Calu3 (cell line): ENCODE measurements at places on chromosomes 3 and 15.

GRCh38 chr15:49062900-49063299 lies 16.7 kb upstream of the SECISBP2L start:
- DNase-seq, result no peak

GRCh38 chr3:97885931-97886824 lies 64.4 kb downstream of the CRYBG3 start:
- no peak for DNase-seq

GRCh38 chr15:57323806-57324589 lies 52.3 kb upstream of the CGNL1 start:
- DNase-seq, result no peak

GRCh38 chr15:42079401-42079908 lies 14.9 kb downstream of the PLA2G4D start:
- no peak for DNase-seq

DNA sequence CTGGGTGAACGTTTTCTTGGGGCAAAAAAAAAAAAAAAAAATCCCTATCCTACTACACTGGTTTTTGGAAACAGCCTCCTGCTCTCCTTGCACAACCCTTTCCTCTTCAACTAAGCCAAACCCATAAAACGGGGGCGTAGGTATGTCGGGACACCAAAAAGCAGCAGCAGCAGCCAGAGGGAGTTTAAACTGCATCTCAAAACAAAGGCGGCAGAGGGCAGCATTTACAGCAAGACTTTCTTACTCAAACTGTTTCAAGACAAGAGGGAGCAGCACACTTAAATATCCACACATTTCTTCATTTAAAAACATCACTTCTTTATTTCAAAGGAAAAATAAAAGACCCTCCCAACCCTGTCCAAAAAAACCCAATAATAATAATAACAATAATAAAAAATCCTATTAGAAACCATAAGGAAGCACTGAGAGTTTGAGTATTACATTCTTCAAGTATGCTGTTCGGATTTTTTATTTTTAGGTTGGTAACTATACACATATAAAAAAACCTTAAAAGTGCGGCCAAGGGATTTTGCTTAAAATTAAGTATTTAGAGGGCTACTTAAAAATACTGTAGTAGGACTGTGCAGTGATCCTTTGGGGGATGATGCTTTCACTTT lies 43.9 kb upstream of the PLXND1 start:
- DNase-seq, result peak; percentile 84

DNA sequence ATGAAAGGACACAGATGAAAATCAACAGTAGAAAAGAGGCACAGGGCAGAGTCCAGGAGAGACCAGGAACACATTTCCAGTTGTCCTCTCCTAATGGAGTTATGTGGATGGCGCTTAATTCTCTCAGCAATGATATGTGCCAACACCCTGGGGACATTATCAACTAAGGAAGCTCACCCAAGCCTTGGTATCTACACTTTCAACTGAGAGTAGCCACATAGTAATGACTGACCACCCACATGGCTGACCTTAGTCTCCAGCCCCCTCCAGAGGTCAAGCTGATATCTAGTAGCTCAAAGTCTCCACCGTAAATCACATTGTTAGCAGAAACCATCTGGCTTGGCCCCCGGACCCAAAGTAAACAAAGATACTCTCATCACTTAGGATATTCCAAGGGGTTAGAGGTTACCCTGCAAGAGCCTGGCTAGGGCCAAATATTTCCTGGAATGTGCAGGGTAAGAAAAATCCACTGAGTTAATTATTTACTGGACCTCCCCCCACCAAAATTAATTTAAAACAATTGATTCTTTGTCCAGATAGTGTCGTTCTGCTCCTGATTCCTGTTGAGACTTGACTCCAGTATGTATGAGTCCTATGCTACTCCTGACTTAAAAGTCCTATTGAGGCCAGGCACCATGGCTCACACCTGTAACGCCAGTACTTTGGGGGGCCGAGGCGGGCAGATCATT lies 24.8 kb downstream of the GABRR3 start:
- DNase-seq, result no peak

- no peak for DNase-seq
These were observed 442.2 kb downstream of the SHQ1 start for GRCh38 chr3:72405943-72406566.

DNA sequence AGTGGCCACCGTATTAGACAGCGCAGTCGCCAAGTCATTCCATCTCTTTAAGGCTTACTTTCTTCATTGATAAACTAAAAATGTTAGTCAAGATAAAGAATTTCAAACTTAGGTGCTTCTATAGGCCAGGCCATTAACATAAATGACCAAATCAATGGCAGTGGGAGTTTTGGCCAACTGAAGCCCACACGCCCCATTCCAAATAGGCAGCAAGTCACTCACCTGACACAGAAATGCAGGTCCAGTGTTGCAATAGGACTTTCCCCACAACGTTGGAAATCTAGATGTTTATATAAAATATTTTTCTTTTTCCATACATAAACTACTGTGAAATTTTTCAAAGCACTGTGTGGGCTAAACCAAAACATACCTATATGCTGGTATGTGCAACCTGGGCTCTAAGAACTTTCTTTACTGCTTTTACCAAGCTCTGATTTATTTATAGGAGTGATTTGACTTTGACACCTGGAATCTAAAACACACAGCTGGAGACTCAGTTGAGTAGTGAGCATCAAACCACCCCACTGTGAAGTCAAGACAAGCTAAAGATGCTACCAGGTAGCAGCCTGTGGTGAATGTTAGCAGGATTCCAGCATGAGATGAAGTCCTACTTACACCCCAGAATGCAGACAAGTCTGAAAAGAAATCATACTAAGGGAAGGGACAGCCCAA lies 15.1 kb downstream of the GOLIM4 start:
- no peak for DNase-seq

DNA sequence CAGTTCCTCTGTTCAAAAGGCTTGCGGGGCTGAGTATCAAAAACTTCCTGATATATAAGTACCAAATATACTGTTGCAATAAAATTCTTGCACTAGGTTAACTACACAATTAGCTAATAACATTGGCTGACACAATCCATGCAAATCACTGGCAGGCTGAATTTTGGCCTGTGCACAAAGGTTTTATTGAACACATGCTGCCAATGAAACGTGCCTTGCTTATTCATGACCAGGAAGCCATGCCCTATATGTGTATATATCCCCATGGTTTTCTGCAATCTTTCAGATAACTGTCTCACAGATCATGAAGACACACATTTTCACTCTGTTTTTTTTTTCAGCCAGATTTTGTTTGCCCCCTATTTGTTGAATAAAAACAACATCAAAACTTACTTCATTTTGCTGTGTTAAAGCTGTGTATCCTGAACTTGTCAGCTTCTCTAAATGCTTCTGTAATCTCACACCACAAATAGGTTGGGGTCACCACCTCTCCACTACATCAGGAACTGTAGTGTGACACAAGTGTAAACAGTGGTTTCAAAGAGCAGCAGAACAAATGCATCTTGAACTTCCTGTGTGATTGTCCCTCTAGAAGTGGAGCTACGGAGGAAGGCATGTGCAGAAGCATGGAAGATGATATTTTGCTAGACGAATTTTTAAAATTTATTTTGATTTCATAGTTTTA lies 920.7 kb upstream of the NR2F2 start:
- DNase-seq, result no peak

- DNase-seq, result no peak
These were observed 13.4 kb downstream of the IFT57 start for GRCh38 chr3:108208831-108209230.

- DNase-seq, result peak; percentile 32
These were observed 19.0 kb upstream of the PRICKLE2 start for GRCh38 chr3:64244011-64244942.

DNA sequence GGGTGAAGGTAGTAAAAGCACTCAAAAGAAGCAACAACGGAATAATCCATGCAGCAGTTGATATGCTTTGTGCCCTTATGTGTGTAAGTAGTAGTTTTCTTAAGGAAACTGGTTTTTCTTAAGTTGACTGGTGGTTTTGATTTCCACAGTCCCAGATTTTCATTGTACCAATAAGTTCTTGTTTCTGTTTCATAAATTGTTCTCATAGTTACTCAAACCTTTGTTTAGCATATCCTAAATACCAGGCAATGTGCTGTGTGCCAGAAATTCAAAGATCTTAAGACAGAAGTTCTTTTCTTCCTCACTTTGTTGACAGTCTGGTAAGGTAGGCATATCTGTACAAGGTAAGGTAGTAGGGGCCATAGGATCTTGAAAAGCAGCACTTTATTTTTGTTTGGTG lies 40.0 kb downstream of the DNAJC13 start:
- DNase-seq, result no peak

DNA sequence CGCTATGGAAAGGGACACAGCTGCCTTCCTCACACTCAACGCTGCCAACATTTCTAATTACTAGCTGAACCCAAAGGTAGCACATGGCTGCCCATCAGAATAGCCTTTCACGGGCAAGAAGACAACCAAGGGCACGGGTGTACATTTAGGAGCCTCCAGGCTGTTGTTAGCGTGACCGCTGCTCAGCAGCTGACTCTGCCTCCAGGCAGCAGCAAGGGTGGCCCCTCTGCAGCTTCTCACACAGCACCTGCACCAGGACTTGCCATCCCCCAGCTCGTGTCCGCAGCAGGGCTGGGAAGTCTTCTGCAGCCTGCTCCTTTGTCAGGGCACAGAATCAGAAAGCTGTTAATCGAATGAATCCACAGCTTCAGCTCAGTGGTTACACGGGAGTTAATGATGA lies 146.8 kb downstream of the ADAMTS17 start:
- no peak for DNase-seq

GRCh38 chr15:71572452-71573053 lies 237.8 kb upstream of the NR2E3 start:
- peak; percentile 24 for DNase-seq

DNA sequence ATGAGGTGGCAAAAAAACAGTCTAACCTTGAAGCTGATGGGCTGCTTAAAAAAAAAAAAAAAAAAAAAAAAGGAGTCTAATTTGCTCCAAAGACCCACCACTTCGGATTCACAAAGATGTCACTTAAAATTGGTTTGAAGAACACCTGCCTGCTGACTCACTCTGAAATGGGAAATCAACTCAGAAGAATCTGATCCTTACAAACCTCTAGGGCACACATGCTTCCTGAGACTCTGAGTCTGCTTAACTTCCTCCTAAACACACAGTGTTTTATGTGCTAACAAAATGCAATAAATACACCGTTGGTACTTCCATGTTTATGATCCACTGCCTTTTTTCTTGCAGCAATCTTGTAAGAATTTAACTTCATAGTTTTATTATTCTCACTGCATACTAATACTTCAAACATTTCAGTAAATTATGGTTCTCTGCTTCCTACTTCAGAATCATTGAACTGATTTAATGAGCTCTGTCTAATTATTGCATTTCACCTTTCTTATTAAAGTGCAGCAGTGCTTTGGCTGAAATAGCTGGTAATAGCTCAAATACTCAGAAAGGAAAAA lies 73.0 kb upstream of the FRMD4B start:
- no peak for DNase-seq

- DNase-seq, result no peak
These were observed 73.0 kb upstream of the ADPGK start for GRCh38 chr15:72856549-72857040.

DNA sequence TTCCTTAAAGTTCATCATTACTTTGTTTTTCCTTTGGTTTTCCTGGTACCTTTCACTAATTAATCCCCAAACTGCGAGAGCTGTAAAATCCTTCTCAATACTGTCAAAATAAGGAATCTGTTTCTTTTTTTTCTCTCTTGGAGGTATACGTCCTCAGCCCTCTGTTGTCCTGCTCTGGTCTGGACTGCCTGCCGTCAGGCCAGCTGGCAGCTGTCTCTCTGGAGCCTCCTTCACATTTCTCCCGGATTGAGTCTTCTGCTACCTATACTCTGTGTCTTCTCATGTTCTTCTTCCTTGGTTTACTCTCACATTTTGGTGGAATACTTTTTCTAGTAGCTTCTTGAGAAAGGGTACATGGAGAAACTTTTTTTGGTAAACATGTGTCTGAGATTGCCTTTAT lies 13.8 kb downstream of the TATDN2 start:
- no peak for DNase-seq

DNA sequence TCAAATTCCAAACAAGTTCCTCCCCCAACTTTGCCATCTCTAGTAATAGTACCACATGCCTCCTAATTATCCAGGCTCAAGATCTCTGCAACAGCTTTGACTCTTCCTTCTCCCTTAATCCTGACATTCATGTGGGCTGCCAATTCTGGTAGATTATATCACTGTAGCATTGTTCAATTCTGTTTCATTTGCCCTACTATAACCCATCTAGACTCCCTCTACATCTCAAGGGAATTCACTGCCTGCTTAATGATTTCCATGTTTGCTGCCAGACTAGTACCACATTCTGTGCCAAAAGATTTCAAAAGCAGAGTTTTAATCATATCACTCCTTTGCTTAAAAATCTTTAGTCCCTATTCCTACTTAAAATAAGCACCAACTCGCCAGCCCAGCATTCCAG lies 34.6 kb upstream of the PPIB start:
- DNase-seq, result no peak

DNA sequence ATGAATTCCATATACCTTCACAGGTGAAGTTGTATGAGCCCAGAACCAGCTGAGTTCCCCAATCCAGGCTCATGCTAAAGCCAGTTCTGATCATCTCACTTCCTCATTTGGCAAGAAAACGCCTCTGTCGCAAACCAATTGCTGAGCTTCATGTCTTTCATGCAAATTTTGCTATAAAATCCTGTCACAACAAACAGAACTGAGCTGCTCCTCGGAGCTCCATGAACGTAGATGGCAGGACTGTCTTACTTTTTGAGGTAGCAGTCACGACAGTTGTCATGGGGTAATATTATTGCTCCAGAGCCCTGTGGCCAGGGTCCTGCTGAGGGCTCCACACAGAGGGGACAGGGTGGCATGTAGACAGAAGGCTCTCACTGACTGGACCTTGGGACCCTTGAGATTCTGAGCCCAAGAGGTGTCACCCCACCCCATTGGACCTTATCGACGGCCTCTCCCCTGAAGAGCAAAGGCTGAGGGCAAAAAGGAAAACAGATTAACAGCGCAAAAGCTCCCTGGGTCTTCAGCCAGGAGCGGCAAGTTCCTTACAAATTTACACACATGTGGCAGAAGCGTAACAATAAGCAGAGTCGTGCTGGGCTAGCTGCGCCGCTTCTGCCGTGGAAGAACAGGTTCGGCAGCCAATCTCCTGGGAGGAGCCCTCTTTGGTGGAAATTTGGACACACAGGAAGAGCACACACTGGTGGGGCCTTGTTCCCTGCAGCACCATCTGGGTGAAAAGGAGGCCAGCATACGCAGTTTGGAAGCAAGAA lies 249.2 kb downstream of the OPA1 start:
- no peak for DNase-seq

DNA sequence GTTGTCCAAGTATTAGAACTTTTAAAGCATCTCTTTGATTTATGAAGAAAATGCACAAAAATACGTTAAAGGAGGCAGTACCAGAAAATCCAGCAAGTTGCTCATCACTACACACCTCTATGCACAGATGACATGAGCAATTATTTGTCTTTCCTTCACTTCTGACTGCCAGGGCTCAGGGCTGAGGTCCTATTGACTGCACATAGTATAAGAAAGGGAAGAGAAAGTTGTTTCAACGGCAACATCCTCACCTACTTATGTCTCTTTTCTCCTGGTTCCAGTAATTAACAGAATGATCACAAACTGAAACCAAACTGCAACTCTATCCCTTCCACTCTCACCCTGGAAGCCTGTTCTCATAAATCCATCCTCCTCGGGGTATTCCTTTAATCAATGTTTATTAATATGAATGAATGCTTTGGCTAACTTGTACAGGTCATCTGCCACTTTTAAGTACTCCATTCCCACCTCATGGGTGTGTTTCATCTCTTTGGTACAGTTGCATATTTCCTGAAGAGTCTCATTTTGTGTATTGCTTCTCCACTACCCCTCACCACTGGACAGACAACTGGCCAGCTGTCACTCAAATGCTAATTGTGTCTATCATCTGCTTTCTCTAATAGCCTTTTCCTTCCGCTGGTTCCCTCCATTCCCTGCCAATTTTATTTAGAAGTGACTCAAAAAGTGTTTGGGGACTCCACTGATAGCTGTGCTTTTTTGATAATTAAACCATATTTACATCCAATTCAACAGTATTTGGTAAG lies 34.5 kb downstream of the RAB27A start:
- no peak for DNase-seq
